ENCODE measurements at places on chromosomes 5 and 9. TPM values are rescaled to one million over a fixed set of nuclear protein-coding genes. Genes with fewer than 3 reads are reported as not detected.

DNA sequence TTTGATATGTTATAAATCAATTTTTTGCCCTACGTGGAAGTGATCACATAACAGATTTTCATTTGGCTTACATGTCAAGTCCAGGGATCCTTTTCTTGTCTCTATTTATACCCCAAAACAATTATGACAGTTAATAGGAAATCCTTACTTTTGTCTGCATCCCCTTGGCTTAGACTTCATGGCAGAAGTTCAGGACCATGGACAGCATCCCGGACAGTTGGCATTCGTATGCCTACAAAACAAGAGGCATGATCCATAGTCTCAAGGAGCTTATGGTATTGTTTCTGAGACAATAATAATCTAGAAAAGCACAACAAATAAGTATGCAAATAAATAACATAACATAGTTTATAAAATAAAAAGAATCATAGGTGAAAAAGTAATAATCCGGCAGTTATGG, 214.3 kb upstream of the GRIA1 start:
- no peak overlapping the region for H3K27ac ChIP-seq
- no peak for DNase-seq
- H3K36me3 ChIP-seq = no peaks in the 10 kb centered on the region
- H3K4me1 ChIP-seq = no peaks in the 10 kb centered on the region
- H3K4me3 ChIP-seq = no peak overlapping the region

GRCh38 chr5:173178369-173178910, 34.1 kb downstream of the BNIP1 start:
- H3K36me3 ChIP-seq = no peaks in the 10 kb centered on the region
- H3K27me3 ChIP-seq = no peaks in the 10 kb centered on the region
- H3K27ac ChIP-seq = no peak overlapping the region
- H3K4me1 ChIP-seq = no peaks in the 10 kb centered on the region

- H3K27ac ChIP-seq = no peak overlapping the region
- H3K4me1 ChIP-seq = no peaks in the 10 kb centered on the region
- no peaks in the 10 kb centered on the region for H3K27me3 ChIP-seq
- no peaks in the 10 kb centered on the region for H3K36me3 ChIP-seq
These were observed 18.1 kb upstream of the SMAD5 start for GRCh38 chr5:136114414-136115125.

GRCh38 chr9:110317911-110318310, 19.8 kb downstream of the TXNDC8 start:
- DNase-seq = no peak
- no peak overlapping the region for H3K27ac ChIP-seq
- H3K4me1 ChIP-seq = no peaks in the 10 kb centered on the region
- no peaks in the 10 kb centered on the region for H3K27me3 ChIP-seq
- no peaks in the 10 kb centered on the region for H3K36me3 ChIP-seq
- H3K4me3 ChIP-seq = no peak overlapping the region

DNA sequence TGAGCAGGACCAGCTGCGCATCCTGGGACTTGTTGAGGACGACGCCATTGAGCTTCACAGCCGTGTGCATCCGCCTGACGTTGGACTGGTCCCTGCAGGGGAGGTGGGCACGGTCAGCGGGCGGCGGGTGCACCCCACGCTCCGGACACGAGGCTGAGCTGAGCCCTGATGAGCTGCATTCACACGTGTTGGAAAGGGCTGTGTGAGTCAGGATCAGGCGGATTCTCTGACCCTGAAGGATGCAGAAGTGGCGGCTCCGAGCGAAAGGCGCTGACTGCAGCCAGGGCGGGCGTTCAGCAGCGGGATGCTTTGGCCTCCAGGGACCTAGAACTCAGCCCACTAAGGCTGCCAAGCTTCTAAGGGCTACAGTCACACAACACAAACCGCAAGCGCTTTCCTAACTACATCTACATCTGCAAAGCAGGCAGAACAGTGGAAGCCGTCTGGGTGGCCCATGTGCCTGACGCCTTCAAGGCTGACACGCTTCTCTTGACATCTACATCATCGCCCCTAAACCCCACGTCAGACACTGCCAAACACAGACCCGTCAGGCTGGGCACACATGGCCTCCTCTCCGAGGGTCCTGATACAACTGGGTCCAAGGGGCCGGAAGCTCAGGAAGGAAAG, 44.9 kb downstream of the NKD2 start:
- no peaks in the 10 kb centered on the region for H3K27me3 ChIP-seq
- peaks cover 17% of the 10 kb centered on the region for H3K36me3 ChIP-seq
- peaks cover 5% of the 10 kb centered on the region for H3K4me1 ChIP-seq
- DNase-seq = no peak
- no peak overlapping the region for H3K27ac ChIP-seq

DNA sequence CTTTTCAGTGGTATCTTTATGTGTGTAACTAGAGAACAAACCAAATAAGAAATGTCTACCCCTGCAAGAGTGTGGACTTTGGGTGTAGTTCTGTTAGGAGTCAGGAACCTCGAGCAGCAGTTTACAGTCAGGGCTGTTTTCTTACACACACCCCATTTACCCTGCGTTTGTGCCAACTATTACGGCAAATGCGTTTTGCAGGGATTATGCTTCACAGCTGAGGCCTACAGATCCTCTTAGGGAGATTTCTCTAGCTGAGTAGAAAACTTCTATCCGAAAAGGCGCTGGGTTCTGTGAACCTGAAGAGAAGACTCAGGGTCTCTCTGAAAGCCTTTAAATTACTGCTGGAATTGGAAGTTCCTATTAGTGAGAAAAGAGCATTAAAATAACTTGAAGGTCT, 51.4 kb downstream of the ACER2 start:
- DNase-seq = no peak
- H3K27ac ChIP-seq = no peak overlapping the region
- no peaks in the 10 kb centered on the region for H3K36me3 ChIP-seq
- no peaks in the 10 kb centered on the region for H3K27me3 ChIP-seq

DNA sequence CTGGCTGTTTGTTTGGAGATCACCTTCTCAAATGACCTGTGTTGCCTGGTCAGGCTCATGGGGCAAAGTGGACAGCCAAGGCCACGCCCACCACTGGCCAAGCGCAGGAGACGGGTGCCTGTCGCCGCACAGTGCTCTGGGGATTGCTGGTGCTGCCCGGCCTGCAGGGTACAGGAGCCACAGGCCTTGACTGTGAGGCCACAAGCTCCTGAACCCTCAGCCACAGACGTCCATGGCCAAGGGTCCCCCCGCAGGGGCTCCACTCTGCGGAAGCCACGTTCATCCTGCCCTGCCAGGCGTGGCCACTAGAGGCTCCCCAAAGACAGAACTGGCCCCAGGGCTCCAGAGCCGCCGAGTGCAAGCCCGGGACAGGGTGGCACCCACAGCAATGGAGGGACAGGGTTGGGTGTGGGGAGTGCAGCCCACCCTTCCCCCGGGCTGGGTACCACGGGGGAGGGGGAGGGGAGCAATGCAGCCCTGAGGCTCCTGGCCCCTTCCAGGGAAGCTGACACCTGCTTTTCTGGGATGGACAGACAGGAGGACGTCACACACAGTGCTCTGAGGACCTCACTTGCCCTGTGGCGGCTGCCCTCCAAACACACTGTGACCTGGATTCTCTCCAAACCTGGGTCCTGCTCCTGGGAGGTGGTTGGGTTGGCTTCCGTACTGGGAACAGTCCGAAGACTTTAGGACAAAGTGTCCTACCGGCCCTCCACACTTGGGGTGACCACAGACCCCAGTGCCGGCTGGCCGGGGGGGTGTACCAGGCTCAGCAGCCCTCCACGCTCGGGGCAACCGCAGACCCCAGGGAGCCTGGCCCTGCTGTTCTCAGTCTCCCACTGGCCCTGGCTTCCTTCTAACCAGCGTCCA, 21.5 kb downstream of the TPPP start:
- peak overlapping the region; percentile 22 for H3K4me3 ChIP-seq
- no peaks in the 10 kb centered on the region for H3K27me3 ChIP-seq

EMB gene
- total RNA-seq = 65.9 TPM

All from Panc1 (cell line).